Fibroblast of pulmonary artery (primary cell): ENCODE measurements at places on chromosomes 11 and 22.
A peak's percentile ranks its signal among the peaks of the same experiment; 100 is the strongest.

DNA sequence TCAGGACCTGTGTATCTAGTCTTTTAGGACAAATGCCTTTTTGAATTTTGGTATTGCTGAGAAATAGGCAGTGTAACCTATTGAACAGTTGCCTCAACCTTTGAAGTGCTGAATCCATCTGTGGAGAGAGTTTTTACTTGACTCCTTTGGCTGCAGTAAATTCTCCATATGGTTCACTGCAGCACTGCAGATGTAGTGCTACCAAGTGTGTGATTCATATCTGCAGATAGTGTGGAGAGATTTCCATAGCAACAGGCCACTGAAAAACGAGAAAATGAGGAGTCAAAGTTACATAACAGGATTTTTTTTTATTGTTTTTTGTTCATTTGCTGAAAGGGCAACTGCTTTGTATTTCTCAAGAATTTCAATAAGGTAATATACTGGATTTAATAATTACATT, 356.1 kb downstream of the RAB38 start:
- DNase-seq: peak; percentile 1

DNA sequence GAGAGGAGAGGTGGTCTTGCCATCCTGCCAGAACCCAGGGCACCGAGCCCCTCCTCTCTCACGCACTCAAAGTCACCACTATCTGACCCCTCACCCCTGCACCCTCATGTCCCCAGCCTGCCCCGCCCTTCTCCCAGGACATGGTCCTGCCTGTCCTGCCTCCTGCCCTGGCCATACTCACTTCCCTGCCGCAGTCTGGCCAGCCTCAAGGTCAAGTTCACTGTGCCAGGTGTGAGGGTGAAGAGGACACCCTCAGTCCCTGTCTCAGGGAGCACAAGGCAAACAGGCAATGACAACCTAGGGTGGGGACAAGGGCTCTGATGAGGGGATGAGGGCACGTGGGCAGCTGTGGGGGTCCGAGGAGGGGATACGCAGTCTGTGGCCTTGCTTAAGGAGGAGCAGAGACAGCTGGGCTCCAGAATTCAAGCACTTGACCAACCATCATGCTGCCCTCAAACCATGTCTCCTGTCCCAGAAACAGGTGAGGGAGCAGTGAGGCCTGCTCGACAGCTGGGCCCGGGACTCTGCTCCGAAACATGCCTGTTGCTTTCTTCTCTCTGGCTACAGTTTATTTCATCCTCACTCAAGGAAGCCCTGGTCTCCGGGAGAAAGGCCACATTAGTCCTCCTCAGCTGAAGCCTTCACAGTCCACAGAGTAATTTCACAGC, 36.6 kb downstream of the PDGFB start:
- no peak for DNase-seq

DNA sequence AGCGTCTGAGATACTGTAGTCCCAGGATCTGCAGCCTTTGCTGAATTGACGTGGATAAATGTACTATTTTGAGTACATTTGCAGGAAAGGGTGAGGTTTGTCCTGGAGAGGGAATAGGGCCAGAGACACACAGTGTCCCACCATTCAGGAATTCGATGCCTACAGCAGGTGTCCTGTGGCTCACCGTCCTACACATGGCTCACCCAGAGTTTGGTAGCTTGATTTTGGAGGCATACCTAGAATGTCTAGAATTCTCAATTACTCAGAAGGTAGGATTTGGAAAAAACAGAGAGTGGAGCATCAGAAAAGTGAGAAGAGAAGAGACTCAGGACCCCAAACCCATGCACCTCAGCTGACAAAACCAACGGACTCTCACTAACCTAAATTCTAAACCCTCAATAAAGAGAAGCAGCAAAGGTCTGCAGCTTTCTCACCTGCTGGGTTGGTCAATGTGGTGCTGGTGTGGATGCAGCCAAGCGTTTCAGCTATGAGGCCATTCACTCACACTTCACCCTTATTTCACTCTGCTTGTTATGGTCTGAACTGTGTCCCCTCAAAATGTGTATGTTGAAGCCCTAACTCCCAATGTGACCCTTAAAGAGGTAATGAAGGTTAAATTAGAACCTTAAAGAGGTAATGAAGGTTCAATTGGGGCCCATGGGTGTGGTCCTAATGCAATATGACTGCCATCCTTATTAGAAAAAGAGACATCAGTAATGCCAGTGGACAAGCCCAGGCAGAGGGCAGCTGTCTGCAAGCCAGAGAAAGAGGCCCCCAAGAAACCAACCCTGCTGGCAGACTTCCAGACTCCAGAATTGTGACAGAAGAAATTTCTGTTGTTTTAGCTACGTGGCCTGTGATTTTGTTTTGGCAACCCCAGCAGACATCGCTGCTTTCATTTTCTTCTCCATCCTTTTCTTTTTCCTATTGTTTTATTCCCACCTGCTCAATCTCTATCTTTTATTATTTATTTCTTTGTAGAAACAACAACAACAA, 187.8 kb downstream of the SNX19 start:
- no peak for DNase-seq

DNA sequence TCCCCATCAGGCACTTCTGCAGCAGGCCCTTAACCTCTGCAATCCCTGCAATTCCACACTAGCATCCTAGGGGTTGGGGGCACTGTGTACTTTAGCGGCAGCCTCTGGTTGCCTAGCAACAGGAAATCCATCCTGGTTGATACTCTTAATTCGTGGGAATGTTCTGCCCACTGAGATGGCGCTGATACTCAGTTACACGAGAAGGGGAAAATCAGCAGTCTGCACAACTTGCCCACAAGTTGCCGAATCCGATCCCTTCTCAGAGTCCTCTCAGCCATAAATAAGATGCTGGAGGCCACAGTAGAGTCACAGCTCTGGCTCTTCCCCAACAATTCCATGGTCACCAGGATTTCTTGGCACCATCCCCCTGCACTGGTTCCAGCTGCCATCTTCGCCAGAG, 57.6 kb upstream of the CRYBB3 start:
- no peak for DNase-seq

GRCh38 chr22:21755851-21756284, 20.3 kb upstream of the YPEL1 start:
- DNase-seq: peak; percentile 64

GRCh38 chr11:2796091-2796490, 89.5 kb downstream of the CDKN1C start:
- DNase-seq: no peak

DNA sequence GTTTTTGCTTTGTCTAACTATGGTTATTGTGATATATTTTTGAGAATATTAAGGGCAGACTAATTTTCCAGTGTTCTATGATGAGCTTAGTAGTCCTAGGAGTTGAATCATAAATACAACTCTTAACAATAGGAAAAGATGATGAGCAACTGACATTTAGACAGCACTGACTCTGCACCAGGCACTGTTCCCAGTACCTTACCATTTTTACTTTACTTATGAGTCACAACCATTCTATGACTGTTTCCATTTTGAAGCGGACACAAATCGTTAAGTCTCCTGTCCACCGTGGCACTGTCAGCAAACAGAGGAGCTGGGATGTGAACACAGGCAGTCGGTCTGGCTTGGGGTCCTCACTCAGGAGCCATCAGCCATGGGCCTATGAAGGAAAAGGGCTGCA, 3.4 kb upstream of the SCGB2A2 start:
- peak; percentile 21 for DNase-seq

DNA sequence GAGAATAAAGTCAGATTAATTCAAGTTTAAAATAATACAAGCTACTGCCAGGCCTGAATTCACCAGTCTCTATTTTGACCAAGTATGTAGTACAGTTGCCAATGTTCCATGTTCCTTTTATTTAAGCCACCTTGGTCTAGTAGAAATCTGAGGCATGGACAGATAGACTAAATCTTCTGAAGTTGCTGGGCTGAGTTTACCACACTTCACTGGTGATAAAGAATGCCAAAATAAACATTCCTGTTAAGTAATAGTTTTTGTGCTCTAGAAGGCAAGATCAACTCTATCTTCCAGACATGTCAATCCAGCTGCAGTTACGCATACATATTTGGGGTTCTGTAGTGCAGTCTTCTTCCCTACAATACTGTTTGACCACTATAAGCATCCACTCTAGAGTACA, 83.9 kb upstream of the C11orf87 start:
- DNase-seq: peak; percentile 11

- DNase-seq: no peak
These were observed 29.7 kb upstream of the DDX6 start for GRCh38 chr11:118820412-118821357.

DNA sequence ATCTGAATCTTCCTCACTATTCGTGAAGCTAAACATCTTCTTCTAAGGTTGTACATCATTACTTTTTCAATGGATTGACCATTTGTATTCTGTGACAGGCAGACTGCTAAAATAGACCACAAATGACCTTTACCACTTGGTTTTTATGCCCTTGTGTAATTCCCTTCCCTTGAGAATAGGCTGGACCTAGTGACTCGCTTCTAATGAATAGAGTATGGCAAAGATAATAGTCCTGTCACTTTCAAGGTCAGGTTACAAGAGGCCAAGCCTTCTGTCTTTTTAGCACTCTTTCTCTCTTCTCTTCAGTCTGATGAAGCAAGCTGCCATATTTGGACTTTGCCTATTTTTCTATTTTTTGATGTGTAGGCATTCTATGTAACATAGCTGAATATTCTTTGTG, 492.9 kb downstream of the SOX6 start:
- DNase-seq: no peak

DNA sequence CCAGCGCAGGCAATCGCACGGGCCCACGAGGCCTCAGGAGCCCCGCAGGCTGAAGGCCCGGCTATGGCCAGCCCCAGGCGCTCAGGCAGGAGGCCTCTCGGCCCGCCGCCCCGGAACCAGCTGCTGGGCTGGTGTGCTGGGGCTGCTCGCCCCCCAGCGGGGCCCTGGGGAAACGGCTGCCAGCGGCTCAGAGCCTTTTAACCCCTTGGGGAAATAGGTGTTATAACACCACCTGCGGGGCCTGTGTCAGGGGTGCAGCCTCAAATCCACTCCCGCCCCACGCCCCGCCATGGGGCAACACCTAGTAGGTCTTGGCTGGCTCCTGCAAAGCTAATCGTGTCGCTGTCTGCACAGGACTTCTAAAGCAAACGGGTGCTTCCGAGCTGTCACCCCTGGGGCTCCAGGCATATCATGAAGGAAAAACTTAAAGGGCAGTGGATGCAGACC, 237.4 kb downstream of the TTC28 start:
- peak; percentile 81 for DNase-seq

DNA sequence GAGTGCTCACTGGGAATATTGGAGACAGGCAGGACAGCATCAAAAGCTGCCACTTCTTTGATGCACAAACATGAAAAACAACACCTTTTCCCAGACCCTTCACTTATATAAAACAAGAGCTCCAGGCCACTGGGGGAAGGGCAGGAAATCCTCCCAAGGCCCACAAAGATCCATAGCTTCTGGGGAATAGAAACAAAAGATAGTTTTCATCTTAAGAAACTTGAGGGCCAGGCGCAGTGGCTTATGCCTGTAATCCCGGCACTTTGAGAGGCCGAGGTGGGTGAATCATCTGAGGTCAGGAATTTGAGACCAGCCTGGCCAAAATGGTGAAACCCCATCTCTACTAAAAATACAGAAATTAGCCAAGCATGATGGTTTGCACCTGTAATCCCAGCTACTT, 15.3 kb downstream of the RTL6 start:
- DNase-seq: peak; percentile 51

DNA sequence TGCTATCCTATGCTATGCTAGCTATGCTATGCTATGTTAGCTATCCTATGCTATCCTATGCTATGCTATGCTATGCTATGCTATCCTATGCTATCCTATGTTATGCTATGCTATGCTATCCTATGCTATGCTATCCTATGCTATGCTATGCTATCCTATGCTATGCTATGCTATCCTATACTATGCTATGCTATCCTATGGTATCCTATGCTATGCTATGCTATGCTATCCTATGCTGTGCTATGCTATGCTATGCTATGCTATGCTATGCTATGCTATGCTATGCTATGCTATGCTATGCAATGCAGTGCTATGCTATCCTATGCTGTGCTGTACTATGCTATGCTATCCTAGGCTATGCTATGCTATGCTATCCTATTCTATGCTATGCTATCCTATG, 8.6 kb upstream of the MS4A1 start:
- DNase-seq: no peak

DNA sequence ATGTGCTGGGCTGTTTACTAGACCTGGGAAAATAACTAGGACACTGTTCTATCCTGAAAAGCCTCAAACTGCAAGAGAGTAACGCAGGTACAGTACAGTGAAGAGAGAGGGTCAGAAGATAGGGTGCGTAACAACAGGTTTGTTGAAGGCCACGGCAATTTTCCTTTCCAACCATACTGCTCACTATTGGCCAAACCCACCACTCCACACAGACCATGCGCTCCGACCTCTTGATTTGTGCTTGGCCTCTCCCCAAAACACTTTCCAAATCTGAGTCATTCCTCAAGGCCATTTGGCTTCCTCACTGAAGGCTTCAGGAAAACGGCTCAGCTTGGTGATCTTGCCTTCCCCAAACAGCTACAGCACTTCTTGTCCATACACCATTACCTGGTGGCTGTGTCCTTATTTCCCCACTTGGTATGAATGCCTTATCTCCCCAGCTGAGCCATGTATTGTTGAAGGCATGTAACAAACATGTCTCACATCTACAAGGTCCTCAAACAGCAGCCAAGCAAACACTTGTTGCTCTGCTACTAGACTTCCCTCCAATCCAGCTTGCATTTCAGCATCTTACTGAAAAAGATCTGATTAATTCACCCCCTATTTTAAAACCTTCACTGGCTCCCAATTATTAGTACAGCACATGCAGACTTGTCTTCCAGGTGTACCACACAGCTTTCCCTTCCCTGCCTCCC, 40.9 kb downstream of the TCF20 start:
- peak; percentile 57 for DNase-seq

DNA sequence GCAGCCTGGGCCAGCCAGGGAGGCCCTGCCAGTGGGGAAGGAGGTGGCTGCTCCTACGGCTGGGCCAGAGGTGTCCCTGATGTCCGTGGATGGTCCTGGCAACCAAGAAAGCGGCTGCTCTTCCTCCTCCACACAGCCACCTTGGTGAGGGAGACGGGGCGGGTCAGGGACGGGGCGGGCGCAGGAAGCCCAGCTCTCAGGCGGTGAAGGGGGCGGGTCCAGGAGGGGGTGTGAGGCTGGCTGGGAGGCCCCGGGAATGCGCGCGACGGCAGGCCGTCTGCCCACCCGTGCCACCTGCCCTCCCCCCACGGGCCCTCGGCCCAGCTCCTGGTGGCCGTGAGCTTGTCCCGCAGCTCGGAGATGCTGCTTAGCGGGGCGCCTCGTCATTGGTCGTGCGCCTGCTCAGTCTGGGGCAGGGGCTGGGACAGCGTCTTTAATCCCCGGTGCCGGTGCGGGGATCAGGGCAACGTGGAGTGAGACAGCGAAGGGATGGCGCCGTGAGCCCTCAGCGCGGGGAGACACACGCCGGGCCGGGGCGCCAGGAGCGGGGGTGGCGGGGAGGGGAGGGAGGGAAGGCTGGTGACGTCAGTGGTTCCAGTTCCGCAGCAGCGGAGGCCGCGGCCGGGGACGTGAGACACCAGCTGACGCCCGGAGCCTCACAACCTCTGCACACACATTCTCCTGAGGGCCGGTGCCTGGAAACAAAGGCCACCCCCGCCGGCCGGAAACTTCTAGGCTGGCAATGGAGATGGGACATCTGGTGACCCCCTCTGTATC, 6.7 kb upstream of the BRSK2 start:
- peak; percentile 70 for DNase-seq
